Anterior cingulate cortex (tissue), 58 donors: ENCODE measurements at places on chromosomes 5 and 9.

GRCh38 chr5:119470851-119471451 is 18.7 kb downstream of the HSD17B4 start:
- DNase-seq = no peak

- no peak for DNase-seq
Observed at GRCh38 chr5:6583049-6583880, 49.6 kb downstream of the NSUN2 start.

GRCh38 chr9:5441043-5441442 is 3.3 kb upstream of the PLGRKT start:
- no peak for DNase-seq

DNA sequence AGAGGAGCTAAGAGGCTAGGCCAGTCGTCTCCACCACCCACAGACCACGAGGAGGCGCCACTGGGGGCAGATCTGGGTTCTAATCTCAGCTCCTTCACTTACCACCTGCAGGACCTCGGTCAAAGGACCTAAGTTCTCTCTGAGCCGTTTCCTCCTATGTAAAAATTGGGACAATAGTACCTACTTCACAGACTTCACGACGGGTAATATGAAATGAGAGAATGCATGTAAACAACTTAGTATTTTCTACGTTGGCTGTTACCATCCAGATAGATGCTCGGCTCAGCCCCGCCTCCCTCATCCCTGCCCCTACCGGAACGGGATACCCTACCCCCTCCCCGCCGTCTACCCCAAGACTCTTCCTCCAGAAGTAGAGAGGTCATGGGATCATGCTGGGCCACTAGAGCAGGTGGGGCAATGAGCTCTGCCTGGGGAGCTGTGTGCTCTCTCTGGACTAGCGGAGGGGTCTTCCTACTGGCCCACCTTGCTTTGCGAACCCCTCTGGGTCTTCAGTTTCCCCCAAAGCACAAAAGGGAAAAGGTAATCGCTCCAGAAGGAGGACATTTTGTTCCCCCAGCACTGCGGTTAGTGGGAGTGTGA is 541 bp downstream of the GNPDA1 start:
- DNase-seq = no peak

- DNase-seq = no peak
Observed at GRCh38 chr5:103119070-103119764, 721 bp downstream of the GIN1 start.

DNA sequence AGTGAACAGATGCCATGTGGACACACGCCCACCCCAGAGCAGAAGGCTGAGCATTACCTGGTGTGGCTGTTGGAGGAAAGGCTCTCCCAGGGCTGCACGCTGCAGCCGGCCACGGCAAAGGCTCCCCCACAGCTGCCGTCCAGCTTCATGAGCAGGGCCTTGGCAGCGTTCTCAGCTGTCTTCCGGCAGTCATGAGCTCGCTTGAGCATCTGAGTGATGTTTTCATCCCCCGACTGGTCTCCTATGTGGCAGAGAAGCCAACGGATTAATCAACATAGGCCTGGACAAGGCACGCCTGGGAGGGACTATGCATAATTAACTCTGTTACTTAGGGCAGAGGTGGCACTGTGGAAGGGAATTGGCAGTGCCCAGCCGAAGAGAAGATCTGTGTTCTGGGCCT is 87.3 kb downstream of the DCP2 start:
- DNase-seq = no peak

DNA sequence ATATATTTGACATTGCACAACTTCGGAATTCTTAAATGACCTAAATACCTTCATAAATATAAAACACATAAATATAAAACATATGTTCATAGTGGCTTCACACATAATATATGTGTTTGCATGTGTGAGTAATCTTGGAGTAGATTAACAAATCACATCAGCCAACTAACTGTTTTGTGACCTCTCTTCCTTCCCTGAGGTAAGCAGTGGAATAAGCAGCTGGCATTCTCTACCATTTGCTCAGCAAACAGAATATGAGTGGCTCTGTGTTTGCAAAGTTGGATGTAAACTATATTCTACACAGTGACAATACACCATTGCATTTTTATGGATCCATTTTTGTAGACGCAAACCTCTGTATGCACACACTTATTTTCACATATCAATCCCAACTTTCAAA is 189.9 kb downstream of the ACER2 start:
- DNase-seq = no peak

- no peak for DNase-seq
Observed at GRCh38 chr9:81531511-81531910, 157.8 kb downstream of the TLE1 start.

DNA sequence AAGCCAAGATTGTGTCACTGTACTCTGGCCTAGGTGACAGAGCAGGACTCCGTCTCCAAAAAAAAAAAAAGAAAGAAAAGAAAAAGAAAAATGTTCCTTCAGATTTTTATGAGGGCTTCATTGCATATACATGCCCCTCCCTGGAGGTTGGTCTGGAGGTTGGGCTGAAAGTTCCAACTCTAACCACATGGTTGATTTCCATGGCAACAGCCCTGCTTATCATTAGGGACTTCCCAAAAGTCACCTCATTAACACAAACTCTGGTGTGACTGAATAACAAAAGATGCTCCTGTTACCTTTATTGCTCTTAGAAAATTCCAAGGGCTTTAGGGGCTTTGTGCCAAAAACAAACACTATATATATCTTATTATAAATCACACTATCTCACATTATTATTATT is 113.8 kb downstream of the TMC1 start:
- DNase-seq = no peak

- DNase-seq = no peak
Observed at GRCh38 chr5:141957367-141957996, 520 bp downstream of the PCDH12 start.

- DNase-seq = no peak
Observed at GRCh38 chr5:146731909-146732659, 146.5 kb downstream of the PPP2R2B start.

GRCh38 chr5:35281613-35282012 is 51.3 kb upstream of the PRLR start:
- DNase-seq = no peak

GRCh38 chr5:162091336-162091735 is 23.8 kb downstream of the GABRG2 start:
- no peak for DNase-seq

- DNase-seq = no peak
Observed at GRCh38 chr9:113360242-113360842, 11.0 kb downstream of the BSPRY start.

- DNase-seq = no peak
Observed at GRCh38 chr9:112945620-112946208, 55.0 kb upstream of the SLC46A2 start.

DNA sequence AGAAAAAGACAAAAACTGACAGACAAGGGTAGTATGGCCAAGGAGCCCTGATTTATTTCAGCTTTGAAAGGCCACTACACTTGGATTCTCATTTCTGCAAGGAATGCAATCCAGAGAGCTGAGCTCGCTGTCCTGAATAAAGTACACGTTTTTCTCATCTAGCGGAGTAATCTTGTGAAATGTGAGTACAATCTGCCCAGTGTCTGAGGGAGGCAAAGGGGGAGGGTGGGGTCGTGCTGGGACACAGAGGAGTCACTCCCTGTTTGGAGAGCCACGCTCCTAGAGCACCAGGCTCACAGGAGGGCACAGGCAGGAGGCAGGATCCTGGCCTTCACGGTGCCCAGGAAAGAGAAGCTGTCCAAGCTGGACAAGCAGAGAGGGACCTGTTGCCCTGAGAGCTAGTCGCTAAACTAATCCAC is 51.0 kb upstream of the IFNK start:
- DNase-seq = no peak
